ENCODE measurements at places on chromosomes 16 and 17. TPM values are rescaled to one million over a fixed set of nuclear protein-coding genes. Genes with fewer than 3 reads are reported as not detected.

The WFDC1 gene
- polyA plus RNA-seq: 19.9 TPM

The C16orf54 gene
- not detected for polyA plus RNA-seq

- no peak for DNase-seq
These were observed 281.5 kb downstream of the TOX3 start for GRCh38 chr16:52265446-52265861.

DNA sequence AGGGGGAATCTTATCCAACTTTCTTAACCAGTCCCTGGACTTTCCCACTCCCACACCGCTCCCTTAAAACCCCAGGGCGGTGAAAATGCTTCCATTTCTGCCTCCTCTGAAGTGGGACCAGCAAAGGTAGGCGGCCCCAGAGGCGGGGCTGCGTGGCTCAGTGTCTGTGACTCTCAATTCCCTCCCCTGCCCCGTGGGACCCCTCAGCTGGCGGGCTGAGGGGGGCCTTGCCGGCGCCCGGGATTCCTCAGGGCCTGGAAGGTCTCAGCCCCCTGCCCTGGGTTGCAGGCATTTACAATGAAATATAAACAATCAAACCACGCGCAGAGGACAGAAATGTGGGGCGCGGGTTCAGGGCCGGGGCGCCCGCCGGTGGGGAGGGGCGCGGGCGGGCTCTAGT, 3.6 kb downstream of the SOST start:
- DNase-seq: no peak

DNA sequence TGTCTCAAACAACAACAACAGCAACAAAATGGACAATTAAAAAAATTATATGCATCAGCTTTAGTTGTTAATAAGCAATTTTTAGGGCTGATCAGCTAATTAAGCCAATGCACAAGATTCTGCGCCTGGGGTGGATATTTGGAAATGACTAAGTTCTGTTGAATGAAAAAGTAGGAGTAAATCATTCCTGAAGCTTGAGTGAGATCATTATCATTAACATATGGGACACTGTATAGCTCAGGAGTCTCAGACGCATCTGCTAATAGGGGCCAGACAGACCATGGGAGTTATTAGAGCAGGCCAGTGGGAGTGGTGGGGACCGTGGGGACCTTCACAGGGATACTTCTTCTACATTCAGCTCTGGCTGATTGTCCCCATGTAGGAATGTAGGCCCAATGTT, 22.8 kb downstream of the IRX5 start:
- no peak for DNase-seq

DNA sequence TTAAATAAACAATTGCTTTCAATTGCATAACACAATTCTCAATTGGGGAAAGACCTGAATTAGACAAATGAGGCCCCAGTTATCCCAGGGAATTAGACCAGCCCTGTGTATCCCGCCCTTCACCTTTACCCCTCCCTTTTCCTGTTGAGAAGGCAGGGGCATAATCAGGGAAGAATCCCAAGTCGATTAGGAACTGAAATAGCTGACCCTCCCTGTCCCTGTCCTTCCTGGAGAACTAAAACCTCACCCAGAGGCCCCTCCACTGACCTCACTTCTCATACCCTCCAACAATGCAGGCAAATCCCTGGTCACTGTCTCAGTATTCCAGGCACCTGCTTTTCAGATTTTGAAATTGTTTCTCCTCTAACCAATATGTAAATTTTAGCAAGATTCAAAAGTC, 165.4 kb upstream of the CDH11 start:
- DNase-seq: no peak

Data from AG04450 (cell line).